Osteoblast (primary cell): ENCODE measurements at places on chromosomes 12 and 14. TPM values are rescaled to one million over a fixed set of nuclear protein-coding genes. Genes with fewer than 3 reads are reported as not detected.
A peak's percentile ranks its signal among the peaks of the same experiment; 100 is the strongest.

GRCh38 chr12:45284096-45284901 is 68.4 kb downstream of the ANO6 start:
- peak overlapping the region; percentile 92 for H3K27ac ChIP-seq
- peak; percentile 34 for DNase-seq

The CCDC88C gene
- 0.29 and 0.36 TPM in 2 replicates for total RNA-seq

DNA sequence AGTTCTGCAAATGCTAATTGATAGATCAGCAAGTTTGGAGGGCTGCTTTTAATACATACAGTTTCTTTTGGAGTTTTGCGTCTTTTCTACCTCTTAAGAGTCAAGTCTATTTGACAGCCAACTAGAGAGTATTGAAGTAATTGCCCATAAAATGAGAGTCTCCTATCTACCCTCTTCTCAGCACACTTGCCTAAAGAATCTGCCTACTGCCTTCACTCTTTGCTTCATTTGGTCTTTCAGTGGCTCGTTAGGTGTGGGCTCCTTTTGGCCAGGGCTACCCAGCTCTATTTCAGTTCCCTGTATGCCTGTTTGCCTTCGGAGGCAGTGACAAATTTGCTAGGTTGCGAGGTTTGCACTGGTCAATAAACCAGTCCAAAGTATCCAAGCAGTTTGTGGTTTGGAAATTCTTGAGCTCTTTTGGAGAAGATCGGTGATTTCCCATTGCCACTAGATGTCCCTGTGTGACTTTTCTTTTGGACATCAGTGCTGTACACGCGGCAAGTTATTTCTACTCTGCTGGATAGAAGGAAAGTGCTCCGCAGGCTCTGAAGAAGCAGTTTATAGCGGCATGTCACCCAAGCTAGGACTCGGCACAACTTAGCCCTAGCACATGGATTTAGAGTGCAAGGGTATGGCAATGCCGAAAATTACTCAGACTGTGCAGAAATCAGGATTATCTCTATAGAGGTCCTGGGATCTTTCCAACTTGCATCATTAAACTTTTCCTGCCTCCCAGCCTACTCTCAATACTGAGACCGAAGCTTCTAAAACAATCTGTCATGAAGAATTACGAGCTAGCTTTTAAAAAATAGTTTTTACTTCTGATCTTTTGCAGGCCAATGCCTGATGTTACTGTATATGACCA is 38.6 kb downstream of the MGST1 start:
- no peaks in the 10 kb centered on the region for H3K36me3 ChIP-seq
- H3K27ac ChIP-seq, result no peak overlapping the region
- H3K4me3 ChIP-seq, result peak overlapping the region; percentile 53
- DNase-seq, result peak; percentile 88
- H3K4me1 ChIP-seq, result peaks cover 5% of the 10 kb centered on the region

- no peak overlapping the region for H3K27ac ChIP-seq
- H3K4me3 ChIP-seq, result peak overlapping the region; percentile 55
- peaks cover 19% of the 10 kb centered on the region for H3K4me1 ChIP-seq
- H3K27me3 ChIP-seq, result no peaks in the 10 kb centered on the region
- no peak for DNase-seq
Observed at GRCh38 chr12:122226366-122227125, 694 bp upstream of the DIABLO start.

DNA sequence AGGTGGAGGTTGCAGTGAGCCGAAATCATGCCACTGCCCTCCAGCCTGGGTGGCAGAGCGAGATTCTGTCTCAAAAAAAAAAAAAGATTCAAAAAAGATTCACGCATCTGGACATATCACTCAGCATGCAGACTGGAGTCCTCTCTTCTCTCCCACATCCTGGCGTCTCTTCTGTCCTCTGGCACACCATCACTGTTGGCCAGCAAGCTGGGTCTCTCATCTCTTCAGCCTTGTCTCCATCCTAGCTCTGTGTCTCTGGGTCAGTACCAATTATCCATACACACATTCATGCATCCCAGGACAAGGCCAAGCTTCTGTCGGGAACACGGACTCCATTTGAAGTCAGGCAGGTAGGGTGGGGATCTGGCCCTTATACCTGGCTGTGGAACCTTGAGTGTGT is 105.5 kb upstream of the MAP1LC3B2 start:
- DNase-seq, result no peak
- H3K4me3 ChIP-seq, result no peak overlapping the region
- no peaks in the 10 kb centered on the region for H3K36me3 ChIP-seq
- H3K4me1 ChIP-seq, result peaks cover 25% of the 10 kb centered on the region
- H3K27ac ChIP-seq, result peak overlapping the region; percentile 42

DNA sequence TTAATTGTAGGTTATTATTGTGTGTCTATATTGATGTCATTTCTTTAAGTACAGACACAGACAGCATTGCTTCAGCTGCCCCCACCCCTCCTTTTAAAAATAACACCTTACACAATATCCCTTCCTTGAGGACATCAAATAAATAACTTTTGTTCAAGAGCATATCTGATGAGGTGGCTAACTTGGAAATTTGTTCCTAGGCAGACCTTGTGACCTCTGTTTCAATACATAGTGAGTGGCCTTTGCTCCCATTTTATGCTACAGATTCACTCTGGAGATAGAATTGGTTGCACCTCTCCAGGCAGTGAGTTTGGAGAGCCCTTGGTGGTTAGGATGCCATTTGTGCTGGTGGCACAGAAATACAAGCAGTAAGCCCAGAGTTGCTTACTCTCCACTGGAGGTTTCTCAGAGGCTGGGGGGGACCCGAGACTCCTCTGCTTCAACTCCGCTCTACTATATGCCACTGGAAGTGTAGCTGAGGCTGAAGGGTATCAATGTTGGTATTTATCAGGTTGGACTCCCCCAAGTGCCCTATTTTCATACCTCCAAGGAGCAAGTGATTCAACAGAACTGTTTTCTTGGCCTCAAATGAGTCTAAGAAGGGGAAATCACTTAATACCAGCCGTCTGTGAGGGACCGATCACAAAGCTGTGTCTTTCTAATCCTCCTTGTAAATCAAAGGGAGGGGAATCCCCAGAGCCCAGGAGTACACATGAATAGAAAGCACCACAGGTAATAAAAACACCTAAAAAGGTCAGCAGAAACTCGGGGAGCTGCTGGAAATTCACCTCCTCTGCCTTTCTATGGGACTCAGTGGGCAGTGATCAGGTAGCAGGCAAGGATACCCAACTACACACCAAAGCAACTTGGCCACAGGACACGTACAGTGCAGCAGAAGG is 463.1 kb downstream of the RAD51B start:
- no peaks in the 10 kb centered on the region for H3K36me3 ChIP-seq
- H3K27ac ChIP-seq, result no peak overlapping the region
- no peak for DNase-seq
- H3K4me3 ChIP-seq, result no peak overlapping the region
- H3K4me1 ChIP-seq, result no peaks in the 10 kb centered on the region

DNA sequence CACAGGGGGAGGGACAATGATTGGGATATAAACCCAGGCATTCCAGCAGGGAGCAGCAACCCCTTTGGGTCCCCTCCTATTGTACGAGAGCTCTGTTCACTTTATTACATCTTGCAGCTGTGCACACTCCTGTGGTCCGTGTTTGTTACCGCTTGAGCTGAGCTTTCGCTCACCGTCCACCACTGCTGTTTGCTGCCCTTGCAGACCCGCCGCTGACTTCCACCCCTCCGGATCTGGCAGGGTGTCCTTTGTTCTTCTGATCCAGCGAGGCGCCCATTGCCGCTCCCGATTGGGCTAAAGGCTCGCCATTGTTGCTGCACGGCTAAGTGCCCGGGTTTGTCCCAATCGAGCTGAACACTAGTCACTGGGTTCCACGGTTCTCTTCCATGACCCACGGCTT is 64.1 kb downstream of the E2F7 start:
- H3K4me1 ChIP-seq, result no peaks in the 10 kb centered on the region
- no peaks in the 10 kb centered on the region for H3K36me3 ChIP-seq
- H3K27me3 ChIP-seq, result peaks cover 29% of the 10 kb centered on the region

The TNS2 gene
- total RNA-seq, result 72.0 and 76.0 TPM in 2 replicates

The KRT77 gene
- not detected in 2 replicates for total RNA-seq

The MMP19 gene
- 13.0 and 14.7 TPM in 2 replicates for total RNA-seq

DNA sequence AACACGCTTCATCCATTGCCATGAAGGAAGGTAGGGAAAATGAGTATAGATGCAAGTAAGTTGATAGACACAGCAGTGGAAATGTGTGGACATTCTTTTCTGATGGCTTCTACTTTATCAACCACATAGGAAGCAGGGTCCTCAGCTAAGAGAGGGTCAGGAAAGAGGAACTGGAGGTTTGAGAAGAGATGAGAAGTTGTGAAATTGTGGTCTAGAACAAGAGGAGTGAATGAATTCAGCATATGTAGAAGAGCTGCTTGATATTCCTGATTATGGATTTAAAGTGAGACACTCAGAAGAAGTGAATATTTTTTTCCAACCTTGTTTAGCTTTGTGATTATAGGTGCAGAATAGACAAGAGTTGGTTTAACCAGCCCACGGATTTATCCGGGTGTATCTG is 128.5 kb downstream of the SLC15A5 start:
- H3K4me1 ChIP-seq, result no peaks in the 10 kb centered on the region

GRCh38 chr12:80364056-80364455 is 80.0 kb upstream of the PTPRQ start:
- no peak overlapping the region for H3K27ac ChIP-seq
- no peak overlapping the region for H3K4me3 ChIP-seq
- no peak for DNase-seq
- H3K36me3 ChIP-seq, result no peaks in the 10 kb centered on the region
- H3K4me1 ChIP-seq, result no peaks in the 10 kb centered on the region

DNA sequence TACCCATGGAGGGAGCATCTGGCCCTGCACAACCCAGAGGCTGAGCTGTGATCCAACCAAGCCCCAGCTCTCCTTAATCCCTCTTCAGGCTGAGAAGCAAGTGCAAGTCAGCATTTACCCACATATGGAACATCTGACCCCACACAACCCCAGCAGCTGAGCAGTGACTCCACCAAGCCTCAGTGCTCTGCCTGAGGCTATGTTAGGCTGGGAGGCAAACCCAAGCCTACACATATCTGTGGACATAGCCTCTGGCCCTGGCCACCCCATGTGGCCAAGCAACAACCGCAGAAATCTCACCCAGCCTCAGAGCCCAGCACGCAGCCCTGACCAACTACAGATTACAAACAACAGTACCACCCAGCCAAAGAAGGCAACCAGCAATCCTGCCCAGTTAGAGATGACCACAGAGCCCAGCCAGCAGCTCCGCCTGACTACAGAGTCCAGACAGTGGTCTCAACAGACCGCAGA is 142.8 kb downstream of the NUAK1 start:
- H3K4me3 ChIP-seq, result no peak overlapping the region
- no peak for DNase-seq
- H3K36me3 ChIP-seq, result no peaks in the 10 kb centered on the region
- H3K4me1 ChIP-seq, result no peaks in the 10 kb centered on the region

DNA sequence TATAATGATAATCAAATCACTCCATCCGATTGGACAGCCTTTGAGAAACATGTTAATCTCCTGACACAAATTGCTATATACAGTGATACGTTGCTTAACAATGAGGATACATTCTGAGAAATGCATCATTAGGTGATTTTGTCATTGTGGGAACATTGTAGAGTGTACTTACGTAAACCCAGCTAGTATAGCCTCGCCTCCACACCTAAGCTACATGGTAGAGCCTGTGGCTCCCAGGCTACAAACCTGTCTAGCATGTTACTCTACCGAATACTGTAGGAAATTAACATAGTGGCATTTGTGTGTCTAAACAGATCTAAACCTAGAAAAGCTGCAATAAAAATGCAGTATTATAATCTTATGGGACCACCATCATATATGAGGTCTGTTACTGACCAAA is 128.6 kb upstream of the PWP1 start:
- H3K36me3 ChIP-seq, result no peaks in the 10 kb centered on the region
- no peaks in the 10 kb centered on the region for H3K27me3 ChIP-seq
- DNase-seq, result no peak
- no peak overlapping the region for H3K27ac ChIP-seq
- no peak overlapping the region for H3K4me3 ChIP-seq

The IFNG-AS1 gene
- under 0.01 and 0.29 TPM in 2 replicates for total RNA-seq

The SIX6 gene
- under 0.01 TPM in 1 of 2 replicates, not detected in the other for total RNA-seq

- DNase-seq, result no peak
- H3K27me3 ChIP-seq, result peaks cover 16% of the 10 kb centered on the region
- H3K27ac ChIP-seq, result no peak overlapping the region
- H3K4me1 ChIP-seq, result no peaks in the 10 kb centered on the region
- no peaks in the 10 kb centered on the region for H3K36me3 ChIP-seq
Observed at GRCh38 chr14:72503696-72504368, 390.1 kb downstream of the DPF3 start.

The LPAR5 gene
- under 0.01 TPM in 1 of 2 replicates, not detected in the other for total RNA-seq

The ATL1 gene
- 6.5 and 8.5 TPM in 2 replicates for total RNA-seq

The FAM181A gene
- not detected in 2 replicates for total RNA-seq

GRCh38 chr14:97785495-97785894 is 988.3 kb downstream of the VRK1 start:
- no peaks in the 10 kb centered on the region for H3K36me3 ChIP-seq
- H3K4me1 ChIP-seq, result no peaks in the 10 kb centered on the region
- no peak overlapping the region for H3K27ac ChIP-seq
- H3K4me3 ChIP-seq, result no peak overlapping the region

DNA sequence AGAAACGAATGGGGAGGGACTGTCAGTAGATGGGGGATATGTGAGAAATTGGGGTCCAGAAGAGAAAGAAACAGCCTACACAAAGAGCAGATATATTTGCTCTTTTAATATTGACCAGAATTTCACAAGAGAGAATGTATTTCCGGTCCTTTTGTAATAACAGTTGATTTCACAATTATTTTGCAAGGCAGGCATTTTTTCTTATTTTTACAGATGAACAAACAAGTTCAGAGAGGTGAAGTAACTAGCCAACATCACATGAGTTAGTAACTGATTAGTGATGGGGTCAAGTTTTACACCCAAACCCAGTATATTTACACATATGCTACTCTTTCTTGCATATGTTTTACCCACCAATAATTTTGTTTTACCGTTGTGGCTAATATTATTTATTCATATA is 188.2 kb downstream of the NAV3 start:
- no peak overlapping the region for H3K27ac ChIP-seq
- peaks cover 18% of the 10 kb centered on the region for H3K36me3 ChIP-seq
- no peaks in the 10 kb centered on the region for H3K27me3 ChIP-seq
- H3K4me3 ChIP-seq, result no peak overlapping the region
- no peaks in the 10 kb centered on the region for H3K4me1 ChIP-seq
